NCI-H1048 (cell line): ENCODE measurements at places on chromosomes 1 and 21.
A peak's percentile ranks its signal among the peaks of the same experiment; 100 is the strongest.

GRCh38 chr1:187634940-187635339, 806.2 kb downstream of the PLA2G4A start:
- no peak for DNase-seq

- no peak for DNase-seq
Measured at GRCh38 chr1:185512442-185512841, 195.4 kb upstream of the IVNS1ABP start.

DNA sequence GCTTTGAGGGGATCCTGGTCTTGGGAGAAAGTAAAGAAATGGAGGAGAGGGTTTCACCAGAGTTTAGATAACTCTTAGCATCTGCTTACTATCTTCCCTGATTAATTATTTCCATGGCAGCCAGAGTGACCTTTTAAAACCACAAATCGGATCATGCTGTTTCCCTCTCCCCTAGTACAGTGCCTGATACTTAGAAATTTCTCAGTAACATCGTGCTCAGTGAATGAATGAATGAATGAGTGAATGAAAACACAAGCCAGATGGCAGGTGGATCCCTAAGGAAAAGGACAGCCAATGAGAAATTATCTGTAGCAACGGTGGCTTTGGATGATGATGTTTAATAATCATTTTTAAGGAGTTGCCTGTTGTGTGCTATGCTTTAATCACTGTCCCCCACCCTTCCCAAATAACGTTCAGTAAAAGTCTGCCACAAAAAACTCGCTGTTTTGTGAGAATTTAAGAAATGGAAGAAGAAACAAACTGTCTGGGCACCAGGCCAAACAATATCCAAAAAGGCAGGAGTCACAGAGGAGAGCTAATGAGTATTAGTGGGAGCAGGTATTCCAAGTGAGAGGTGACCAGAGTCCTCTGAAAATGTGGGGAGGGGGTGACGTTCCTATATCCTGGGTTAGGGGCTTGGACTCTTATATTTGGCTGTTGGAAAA, 737 bp upstream of the SMAP2 start:
- DNase-seq = no peak

GRCh38 chr1:110282395-110282794, 56.8 kb upstream of the RBM15 start:
- DNase-seq = no peak

- no peak for DNase-seq
Measured at GRCh38 chr1:17904290-17904689, 149.2 kb downstream of the ACTL8 start.

GRCh38 chr21:36347278-36347961, 27.4 kb downstream of the MORC3 start:
- no peak for DNase-seq

DNA sequence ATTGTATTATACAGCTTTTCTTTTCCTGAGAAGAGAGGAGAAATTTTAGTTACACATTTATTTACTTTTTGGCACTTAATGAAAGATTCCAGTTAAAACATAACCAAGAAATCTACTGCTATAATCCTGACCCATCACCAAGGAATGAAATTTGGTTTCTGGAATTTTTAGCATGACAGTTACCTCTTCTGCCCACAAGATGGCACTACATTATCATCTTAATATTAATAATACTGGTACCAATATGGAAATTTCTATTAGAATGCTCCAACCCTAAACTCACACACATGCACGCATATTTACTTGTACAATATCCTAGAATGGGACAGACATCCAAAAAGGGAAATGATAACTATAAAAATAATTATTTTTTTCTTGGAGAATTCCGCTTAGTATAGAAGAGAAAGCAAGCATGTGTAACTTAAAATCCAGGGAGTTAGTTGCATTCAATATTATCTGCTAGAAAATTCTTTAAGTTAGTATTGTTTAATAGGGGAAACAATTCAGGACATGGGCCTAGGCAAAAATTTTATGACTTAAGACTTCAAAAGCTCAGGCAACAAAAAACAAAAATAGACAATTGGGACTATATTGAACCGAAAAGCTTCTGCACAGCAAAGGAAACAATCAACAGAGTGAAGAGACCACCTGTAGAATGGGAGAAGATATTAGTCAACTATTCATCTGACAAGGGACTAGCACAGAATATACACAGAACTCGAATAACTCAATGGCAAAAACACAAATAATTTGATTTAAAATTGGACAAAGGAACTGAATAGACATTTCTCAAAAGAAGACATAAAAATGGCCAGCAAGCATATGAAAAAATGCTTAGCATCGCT, 37.4 kb downstream of the MAP3K21 start:
- no peak for DNase-seq

- DNase-seq = peak; percentile 43
Measured at GRCh38 chr1:77126307-77126706, 92.9 kb downstream of the PIGK start.

DNA sequence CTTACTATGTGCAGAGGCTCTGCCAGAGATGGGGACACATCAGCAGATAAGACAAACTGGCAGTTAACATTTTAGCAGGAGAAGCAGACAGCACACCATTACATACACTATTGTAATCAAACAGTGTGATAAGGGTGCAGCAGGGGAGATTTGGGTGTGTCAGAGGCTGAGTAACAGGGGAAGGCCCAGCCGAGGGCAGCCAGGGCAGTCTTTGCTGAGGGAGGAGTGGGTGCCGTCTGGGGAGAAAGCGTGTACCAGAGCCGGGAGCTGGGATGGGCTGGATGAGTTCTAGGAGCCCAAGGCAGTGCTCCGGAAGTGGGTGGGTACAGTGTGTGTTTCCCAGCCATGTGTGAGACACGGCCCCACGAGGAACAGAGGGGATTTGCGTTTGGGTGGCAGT, 31.2 kb downstream of the KCNA10 start:
- no peak for DNase-seq

DNA sequence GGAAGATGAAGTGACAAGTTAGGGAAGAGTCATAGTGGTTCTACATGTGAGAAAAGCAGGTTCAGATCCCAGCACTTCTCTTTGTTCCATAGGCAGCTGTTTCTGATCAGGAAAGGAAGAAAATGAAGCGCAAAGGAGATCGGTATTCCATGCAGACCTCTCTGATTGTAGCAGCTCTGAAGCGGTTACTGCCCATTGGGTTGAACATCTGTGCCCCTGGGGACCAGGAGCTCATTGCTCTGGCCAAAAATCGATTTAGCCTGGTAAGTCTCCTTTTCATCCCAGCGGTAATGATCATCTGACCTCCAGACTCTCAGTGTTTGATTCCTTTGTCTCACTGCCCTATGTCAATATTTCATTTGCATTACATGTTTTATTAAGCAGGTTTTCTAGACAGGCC, 173.6 kb downstream of the ZP4 start:
- DNase-seq = no peak

- DNase-seq = peak; percentile 60
Measured at GRCh38 chr1:171743081-171743870, 1.4 kb upstream of the VAMP4 start.

- no peak for DNase-seq
Measured at GRCh38 chr1:54114001-54114400, 38.8 kb downstream of the CDCP2 start.

DNA sequence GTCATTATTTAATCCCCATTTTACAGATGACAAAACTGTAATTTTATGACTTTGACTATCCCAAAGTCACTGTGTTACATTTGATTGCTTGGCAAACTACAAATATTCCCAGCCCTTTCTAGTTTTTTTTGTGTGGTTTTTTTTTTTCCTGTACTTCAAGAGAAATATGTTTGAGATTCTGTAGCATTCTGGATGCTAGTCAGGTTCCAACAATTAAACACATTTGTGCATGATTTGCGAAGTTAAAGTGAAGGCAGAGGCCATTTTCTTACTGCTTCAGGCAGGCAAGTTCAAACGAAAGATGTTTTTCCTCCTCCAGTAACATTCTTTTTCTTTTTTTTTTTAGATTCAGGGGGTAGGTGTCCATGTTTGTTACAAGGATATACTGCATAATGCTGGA, 107.9 kb upstream of the SERTAD4 start:
- DNase-seq = no peak

DNA sequence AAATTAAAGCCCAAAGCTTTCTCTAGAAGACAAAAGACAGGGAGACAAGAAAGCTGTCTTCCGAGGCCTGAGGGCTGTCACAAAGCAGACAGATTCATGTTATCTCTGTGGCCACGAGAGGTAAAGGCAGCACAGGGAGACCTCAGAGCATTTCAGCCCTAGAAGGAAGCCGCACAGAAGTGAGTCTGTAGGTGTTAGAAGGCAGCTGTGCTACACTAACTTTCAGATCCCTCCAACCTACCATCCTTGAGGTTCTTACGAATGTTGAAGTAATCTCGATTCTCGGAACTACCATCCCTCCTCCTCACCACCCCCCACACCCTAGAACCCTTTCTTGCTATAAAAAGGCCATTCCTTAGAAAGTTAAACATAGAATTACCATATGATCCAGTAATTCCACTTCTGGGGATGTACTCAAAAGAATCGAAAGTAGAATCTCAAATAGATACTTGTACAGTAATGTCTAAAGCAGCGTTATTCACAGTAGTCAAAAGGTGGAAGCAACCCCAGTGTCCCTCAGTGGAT, 21.5 kb upstream of the LYST start:
- DNase-seq = no peak

GRCh38 chr1:201173736-201174135, 16.9 kb upstream of the IGFN1 start:
- DNase-seq = no peak

DNA sequence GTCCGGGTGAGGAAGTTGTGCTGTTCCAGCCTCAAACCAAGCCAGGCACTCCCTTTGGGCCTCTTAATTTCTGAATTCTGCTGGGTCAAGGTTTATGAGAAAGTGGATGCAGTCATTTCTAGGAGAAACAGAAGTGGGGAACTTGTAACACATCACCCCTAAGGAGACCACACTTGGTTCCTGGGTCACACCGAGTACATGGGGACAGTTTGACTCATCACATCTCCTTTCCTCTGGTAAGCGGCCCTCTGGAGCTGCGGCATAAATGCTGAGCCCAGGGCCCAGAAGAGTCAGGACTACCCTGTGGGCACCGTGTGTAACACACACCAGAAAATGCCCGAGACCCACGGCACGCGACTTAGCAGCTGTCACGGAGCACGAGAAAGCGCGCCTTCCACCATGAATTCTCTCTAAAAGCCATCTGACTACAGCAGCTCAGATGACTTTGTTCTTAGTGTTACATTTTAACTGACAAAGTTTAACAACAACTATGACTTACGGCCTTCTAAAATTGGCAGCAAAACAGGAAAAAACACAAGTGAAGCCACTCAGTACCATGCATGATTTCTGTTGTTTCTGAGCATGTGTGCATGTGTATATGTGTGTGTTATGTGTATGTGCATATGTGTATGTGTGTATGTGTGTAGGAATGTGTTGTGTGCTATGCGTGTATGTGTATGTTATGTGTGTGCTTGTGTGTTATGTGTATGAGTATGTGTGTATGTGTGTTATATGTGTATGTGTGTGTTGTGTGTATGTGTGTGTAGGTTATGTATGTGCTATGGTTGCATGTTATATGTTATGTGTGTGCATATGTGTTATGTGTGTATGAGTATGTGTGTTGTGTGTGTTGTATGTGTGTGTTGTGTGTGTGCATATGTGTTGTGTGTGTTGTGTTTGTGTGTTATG, 50.8 kb downstream of the TOMM20 start:
- no peak for DNase-seq

GRCh38 chr1:175537571-175537970, 205.8 kb downstream of the TNR start:
- DNase-seq = no peak

GRCh38 chr1:112285746-112286145, 110.3 kb upstream of the CTTNBP2NL start:
- DNase-seq = no peak

GRCh38 chr1:117070124-117070523, 10.0 kb downstream of the TTF2 start:
- DNase-seq = no peak

DNA sequence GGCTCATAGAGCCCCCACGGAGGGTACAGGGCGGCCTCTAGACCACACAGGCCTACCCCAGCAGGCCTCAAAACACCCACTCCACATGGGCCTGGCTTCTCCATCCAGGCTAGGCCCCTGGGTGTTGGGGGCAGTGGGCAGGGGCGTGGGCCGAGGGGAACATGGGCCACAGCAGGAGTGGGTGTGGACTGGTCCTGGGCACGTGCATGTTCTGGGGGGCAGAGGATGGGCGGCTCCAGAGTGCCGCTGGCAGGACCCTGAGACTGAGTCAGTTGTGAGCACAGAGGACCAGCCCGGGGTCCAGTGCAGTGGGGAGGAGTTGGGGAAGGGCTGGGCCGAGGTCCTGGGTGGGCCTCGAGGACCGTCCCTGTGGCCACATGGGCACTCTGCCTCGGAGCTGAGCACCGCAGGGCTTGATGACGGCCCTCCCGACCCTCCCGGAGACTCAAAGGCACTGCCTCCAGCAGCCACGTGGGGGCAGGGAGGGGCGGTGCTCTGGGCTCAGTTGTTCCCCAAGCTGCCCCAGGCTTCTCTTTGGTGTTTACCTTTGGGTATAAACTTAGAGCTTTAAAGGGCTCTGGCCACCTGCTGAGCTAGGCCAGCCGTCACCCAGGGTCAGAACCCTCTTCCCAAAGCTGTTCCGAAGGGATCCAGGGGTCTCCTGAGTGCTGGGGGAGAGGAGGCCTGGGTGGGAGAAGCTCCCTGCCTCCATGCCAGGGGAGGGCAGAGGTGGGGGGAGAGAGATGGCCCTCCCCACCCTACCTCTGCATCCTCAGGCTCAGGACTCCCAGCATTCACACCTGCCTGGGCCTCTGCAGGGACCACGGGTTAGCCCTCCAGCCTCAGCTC, 79.9 kb downstream of the MORN1 start:
- DNase-seq = no peak

GRCh38 chr1:237164406-237165352, 122.7 kb downstream of the RYR2 start:
- DNase-seq = no peak

DNA sequence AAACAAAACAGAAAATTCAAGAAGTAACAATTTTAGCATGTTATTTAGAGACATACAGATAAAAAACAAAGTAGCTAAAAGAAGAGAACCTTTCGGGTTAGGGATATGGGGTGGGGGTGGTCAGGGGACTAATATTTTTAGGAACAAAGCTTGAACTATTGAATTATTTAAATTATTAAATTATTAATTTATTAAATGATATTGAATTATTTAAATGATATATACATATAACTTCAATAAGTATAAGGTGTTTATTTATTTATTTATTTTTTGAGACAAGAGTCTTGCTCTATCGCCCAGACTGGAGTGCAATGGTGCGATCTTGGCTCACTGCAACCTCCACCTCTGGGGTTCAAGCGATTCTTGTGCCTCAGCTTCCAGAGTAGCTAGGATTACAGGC, 36.0 kb downstream of the EIF2B3 start:
- DNase-seq = no peak
